GM19239 (cell line): ENCODE measurements at places on chromosomes 3 and 15.

DNA sequence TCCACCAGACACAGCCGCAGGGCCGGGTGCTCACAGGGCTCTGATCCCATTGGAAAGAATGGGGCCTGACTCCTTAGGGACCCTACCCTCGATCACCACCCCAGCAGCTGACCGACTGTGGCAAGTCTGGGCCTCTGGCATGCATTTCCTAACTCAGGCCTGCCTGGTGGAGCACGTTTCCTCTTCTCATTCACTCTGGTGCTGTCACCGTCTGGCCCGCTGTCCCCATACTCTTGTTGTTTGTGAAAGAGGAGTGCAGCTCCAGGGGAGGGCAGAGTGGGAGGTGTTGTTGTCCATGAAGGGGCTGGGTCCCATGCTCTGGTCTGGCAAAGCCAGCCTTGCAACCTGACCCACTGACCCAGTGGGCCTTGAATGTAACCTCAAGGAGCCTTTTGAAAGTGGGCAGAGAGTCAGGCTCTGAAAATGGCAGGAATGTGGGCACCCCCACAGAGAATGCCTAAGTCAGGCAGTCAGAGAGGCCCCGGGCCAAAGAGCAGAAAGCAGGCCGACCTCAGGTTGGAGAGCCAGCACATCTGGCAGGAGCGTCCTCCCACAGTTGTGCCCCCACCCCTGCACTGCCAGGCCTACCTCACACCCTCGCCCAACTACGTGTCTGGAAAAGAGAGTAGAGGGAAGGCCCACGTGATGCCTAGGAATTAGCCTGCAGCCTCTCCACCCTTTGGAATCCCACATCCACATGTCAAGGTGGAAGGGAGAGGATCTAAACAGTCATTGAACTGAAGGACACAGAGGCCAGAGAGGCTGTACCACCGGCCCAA is 10.9 kb downstream of the SEMA7A start:
- DNase-seq: no peak

DNA sequence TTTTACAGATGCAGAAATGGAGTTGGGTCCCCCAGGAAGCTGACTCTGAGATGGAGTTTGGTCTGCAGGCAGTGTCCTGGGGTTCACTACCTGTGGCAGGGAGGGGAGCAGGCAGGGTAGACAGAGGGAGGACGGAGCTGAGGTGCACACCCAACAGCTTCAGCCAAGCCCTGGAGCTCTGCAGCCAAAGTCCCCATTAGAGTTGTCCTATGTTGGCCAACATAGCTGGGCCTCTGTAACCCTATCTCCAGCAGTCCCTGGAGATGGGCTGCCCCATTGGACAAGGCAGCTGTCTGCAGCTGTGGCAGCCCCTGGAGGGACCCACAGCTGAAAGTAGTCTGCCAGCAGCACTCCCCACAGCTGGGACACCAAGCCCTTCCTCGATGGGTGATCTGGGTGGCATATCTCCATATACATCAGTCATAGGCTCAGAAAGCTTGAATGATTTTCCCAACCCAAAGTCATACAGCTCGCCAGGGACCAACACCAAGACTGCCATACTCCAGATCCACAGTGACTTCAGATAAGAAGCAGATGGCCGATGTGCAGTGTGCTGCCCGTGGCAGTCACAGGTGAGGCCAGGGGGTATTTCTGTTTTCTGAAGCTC is 31.9 kb downstream of the STARD5 start:
- DNase-seq: no peak

GRCh38 chr3:112114576-112115160 is 18.4 kb downstream of the GCSAM start:
- DNase-seq: no peak

DNA sequence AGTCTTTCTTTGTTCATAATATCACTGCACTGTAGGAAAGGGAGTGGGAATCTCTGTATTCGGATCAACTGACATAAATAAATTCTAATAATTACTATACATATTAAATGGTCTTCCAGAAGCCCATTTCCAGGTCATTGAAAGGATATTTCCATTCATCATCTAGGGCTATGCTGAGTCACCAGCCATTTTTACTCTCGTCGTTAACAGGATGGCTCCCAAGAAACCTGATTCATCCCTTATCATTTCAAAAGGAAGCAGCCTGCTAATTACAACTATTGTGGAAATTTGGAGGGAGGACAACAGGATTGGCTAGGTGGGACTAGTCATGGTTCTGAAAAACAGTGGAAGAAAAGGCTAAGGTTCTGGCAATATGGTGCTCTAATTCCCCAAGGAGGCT is 13.6 kb downstream of the GMNC start:
- DNase-seq: no peak

DNA sequence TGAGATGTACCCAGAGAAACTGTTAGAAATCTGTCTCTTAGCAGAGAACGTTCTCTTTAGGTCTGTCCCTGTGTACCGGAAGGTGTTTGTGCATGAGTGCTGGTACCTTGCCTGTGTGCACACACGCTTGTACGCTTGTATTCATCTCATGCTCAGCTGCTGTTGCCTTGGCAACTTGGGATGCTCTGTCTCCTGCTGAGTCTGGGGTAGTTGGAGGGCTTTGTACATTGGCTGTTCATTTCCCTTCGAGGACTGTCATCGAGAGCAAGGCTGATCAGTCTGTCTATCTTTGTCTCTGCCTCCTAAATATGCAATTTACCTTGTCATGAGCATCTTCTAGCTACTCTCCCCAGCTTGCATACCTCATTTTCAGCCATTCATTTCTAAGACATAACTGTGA is 147.2 kb downstream of the SLCO3A1 start:
- DNase-seq: no peak

- DNase-seq: no peak
Measured at GRCh38 chr15:61199681-61200080, 29.4 kb downstream of the RORA start.

- no peak for DNase-seq
Measured at GRCh38 chr3:123066599-123066895, 278 bp upstream of the PDIA5 start.

- no peak for DNase-seq
Measured at GRCh38 chr3:52650439-52650838, 35.3 kb downstream of the PBRM1 start.

GRCh38 chr3:152430223-152431002 is 161.7 kb downstream of the MBNL1 start:
- DNase-seq: no peak

DNA sequence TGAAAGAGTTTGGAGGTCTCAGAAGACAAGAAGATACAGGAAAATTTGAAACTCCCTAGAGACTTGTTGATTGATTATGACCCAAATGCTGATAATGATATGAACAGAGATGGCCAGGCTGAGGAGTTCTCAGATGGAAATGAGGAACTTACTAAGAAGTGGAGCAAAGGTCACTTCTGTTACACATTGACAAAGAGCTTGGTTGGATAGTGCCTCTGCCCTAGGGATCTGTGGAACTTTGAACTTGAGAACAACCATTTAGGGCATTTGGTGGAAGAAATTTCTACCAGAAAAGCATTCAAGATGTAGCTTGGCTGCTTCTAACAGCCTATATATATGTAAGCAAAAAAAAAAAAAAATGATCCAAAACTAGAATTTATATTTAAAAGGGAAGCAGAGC is 48.9 kb upstream of the NAALADL2 start:
- no peak for DNase-seq

DNA sequence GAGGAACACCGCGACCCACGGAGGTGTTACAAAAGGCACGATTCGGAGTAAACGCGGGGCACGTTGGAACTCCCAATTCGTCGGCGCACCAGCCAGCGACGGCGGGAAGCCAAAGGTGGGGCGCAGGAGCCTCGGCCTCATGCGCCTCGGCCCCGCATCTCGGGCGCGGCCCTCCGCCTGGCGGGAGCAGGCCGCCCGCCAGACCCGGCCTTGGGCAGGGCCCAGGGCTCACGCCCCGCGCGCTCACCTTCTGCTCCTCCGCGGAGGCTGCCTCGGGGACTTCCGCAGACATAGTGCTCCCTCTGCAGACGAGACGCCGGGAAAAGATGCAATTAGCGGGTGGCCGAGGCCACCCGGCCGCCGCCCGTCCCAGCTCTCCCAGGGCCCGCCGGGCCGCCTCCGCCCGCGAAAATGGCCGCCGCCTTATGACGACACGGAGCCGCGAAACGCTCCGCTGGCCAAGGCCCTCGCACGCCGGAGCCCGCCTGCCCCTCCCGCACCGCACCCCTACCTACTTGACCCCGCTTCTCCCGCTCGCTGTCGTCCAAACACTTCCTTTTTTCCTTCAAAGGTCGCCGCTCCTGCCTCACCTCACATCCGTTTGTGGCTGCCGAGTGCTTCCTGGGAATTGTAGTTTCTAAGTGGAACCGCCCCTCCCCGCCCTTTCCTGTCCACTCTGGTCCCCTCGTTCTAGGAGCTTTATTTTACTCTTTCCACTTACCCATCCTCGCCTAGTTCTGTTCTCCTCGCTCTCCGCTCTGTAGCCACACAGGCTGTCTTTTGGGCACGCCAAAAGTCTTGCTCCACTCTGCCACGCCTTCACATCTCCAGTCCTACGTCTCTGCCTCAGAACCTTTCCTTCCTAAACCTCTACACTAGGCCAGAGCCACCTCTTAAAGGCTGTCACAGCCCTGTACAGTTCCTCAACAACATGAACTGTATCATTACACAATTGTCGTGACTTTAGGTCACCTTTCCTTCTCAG is at the start of gene ARPP19:
Gene ARPP19 (minus strand): TSS at position 430 of the 985 bp plus-strand sequence. CDS start 138 bp downstream, at position 292.
- DNase-seq: peak; percentile 67

DNA sequence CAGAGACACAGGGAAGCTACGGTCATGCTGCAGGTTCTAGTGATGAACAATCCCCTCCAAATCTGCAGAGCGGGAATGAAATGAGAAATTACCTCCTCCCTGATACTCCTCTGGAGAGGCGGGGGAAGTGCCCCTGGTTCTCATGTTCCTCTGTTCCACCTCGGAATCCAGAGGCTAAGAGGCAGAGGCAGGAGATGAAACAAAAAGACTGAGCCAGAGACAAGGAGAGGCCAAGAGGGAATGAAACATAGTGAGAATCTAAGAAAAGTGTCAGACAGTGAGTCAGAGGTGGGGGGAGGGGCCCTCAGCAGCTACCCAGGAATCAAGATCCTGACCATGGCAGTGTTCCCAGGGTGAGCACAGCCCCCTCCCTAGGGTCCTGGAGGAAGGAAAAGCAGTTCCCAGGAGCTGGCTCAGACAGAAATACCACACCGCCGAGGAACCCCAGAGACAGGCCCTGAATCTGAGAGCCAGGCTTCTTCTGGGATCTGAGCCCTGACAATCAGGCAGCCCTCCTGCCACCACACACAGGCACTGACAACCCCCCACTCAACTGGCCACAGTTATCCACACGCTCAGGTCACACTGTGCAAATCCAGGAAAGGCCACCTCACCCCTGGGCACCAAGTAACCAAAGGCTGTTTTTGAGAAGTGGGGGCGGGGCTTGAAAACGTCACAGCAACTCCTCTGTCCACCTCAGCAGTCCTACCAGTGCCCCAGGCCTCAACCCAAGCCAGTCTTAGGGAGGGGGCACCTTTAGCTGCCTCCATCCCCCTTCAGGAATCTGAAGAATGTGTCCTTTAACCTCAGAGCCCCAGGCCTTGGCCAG is 2.4 kb downstream of the CSRNP1 start:
- no peak for DNase-seq

- no peak for DNase-seq
Measured at GRCh38 chr3:188617988-188618701, 464.2 kb downstream of the LPP start.

- no peak for DNase-seq
Measured at GRCh38 chr3:20064796-20065564, 24.7 kb downstream of the KAT2B start.

DNA sequence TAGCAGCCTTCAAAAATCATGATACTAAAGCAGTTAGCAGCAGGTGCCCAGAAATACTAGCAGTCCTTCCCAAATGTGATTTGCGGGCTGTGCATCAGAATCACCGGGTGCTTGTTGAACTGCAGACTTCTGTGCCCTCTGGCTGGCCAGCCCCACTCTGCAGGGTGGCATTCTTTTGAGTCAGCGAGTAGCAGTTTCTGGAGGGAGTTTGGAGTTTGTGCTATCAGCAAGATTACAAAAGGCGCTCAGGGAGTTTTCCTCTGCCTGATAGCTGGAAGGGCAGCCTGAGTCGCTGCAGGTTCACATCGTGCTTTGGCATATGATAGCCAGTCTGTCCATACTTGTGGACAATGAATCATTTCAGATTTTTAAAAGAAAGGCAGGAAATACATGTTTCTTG is 57.6 kb downstream of the CLDN11 start:
- no peak for DNase-seq

- DNase-seq: no peak
Measured at GRCh38 chr3:34504366-34504765, 705.9 kb downstream of the PDCD6IP start.

DNA sequence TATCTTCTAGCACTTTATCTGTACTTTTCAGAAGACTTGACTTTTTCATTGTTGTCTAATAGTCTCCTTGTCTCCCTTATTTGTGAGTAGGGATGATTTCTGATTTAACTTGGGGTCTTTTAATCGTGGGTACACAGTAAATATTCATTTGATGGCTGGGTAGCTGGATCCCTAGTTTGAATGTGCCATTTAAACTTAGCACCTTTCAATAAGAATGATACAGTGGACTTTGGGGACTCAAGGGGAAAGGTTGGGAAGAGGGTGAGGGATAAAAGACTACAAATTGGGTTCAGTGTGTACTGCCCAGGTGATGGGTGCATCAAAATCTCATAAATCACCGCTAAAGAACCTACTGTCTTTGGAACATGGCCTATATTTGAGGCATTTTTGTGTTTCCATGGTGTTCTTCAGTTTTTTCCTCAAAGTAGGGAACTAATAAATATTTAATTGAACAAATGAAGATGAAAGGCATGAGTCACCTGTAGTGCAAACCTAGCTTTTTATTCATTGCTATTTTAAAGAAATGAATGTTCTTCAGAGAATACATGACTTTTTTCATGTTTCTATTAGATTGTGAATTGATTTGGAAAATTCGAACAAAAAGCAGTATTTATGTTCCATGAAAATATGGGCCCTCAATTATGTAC is 12.1 kb downstream of the FNDC3B start:
- no peak for DNase-seq

- peak; percentile 21 for DNase-seq
Measured at GRCh38 chr15:62071711-62072308, 5.0 kb downstream of the C2CD4A start.

GRCh38 chr3:116281313-116282143 is 163.8 kb downstream of the LSAMP start:
- no peak for DNase-seq

DNA sequence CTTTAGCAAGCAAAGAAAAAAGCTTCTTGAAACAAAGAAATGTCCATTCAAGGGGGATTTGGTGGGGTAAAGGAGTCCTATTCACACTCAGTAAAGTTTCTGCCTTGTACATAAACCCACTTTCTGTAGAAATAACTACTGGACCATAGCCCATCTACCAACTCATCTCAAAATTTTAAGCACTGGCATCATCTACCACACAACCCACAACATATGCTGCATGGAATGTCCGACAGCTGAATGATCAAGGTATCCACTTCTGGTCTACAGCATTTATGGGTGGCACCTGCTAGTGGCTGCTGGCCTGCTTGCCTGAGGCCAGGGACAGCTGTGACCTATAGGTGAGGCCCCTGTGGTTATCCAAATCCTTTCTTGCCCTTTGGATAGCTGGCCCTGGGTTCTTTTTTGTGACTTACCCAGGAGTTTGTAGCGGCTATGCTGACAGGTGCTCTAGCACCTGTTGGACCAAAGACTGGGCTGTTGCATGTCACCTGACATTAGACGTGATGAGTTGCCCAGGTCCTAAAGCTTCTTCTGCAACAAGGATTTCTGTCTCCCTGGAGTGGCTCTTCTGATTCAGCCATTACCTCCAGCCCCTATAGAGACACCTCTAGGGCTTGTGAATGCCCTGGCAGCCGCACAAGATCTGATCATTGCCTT is 19.2 kb upstream of the MEF2A start:
- DNase-seq: no peak

GRCh38 chr3:44420676-44421075 is 56.8 kb downstream of the ZNF445 start:
- DNase-seq: no peak
